ENCODE measurements at places on chromosomes 12 and 14. TPM values are rescaled to one million over a fixed set of nuclear protein-coding genes. Genes with fewer than 3 reads are reported as not detected.

- no peak for DNase-seq
Observed at GRCh38 chr14:101959277-101959676, 5.1 kb upstream of the DYNC1H1 start.

DNA sequence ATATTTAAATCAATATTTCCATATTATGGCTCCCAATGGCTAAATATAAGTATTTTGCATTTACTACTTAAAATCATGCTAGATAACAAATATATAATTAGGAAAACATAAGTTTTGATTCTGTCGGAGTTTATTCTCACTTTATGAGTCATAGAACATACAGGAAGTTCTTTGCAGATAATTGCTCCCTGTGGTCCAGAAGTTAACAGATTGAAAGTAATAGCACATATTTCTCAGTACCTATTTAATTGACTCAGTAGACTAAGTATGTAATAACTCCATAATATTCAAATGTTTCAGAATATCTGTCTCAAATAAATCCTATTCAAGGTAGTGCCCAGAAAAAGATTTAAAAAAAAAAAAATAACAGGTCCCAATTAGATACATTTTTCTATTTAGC lies 806.0 kb upstream of the ATXN7L3B start:
- DNase-seq = peak; percentile 11

- DNase-seq = no peak
Observed at GRCh38 chr12:115259968-115260747, 576.2 kb upstream of the TBX3 start.

GRCh38 chr12:48106681-48107613 lies 1.1 kb upstream of the SENP1 start:
- no peak for DNase-seq

GRCh38 chr12:131897875-131898274 lies 3.5 kb downstream of the ULK1 start:
- no peak for DNase-seq

DNA sequence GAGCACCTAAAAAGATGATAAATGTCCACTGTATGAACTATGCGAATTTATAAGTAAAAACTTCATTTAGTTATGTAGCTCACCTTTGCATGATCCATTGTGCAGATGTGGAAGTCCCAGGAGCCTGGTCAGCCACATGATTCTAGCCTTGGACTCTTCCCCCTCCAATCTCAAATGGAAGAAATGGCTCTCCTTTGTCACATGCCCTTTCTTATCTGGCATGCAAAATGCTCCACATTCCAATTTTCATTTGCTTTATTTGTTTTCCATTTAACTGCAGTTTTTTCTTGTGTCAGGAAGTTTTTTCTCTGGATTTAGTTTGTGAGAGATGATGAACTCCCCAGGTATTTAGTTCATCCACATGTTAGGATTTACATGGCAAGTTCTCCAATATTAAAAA lies 73.8 kb downstream of the DYRK2 start:
- no peak for DNase-seq

DNA sequence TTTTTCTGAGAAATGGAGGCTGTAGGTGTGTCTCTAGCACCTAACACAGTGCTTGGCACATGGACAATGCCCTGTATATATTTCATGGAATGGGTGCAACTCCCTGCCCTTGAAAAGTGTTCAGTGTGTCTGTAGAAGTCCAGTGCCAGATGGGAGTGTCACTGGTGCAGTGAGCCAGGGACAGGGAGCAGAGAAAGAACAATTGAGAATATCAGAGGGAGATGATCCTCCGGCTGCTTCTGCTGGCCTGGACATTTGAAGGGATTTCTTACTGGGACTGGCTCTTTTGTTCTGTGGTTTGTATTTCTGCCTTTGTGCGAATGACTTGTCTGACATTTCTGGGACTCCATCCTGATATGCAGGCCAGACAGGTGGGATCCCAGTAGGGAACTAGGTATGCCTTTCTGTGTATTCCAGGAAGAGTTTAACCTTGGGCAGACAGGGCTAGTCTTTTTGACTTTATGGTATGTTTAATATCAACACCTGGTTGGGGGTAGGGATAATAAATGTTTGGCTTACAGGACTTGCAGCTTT lies 328.0 kb downstream of the NRXN3 start:
- DNase-seq = no peak

- DNase-seq = no peak
Observed at GRCh38 chr12:128815779-128816642, 7.7 kb downstream of the SLC15A4 start.

- no peak for DNase-seq
Observed at GRCh38 chr12:5518584-5519365, 86.9 kb downstream of the NTF3 start.

- DNase-seq = no peak
Observed at GRCh38 chr14:71348817-71349216, 441.6 kb downstream of the PCNX1 start.

DNA sequence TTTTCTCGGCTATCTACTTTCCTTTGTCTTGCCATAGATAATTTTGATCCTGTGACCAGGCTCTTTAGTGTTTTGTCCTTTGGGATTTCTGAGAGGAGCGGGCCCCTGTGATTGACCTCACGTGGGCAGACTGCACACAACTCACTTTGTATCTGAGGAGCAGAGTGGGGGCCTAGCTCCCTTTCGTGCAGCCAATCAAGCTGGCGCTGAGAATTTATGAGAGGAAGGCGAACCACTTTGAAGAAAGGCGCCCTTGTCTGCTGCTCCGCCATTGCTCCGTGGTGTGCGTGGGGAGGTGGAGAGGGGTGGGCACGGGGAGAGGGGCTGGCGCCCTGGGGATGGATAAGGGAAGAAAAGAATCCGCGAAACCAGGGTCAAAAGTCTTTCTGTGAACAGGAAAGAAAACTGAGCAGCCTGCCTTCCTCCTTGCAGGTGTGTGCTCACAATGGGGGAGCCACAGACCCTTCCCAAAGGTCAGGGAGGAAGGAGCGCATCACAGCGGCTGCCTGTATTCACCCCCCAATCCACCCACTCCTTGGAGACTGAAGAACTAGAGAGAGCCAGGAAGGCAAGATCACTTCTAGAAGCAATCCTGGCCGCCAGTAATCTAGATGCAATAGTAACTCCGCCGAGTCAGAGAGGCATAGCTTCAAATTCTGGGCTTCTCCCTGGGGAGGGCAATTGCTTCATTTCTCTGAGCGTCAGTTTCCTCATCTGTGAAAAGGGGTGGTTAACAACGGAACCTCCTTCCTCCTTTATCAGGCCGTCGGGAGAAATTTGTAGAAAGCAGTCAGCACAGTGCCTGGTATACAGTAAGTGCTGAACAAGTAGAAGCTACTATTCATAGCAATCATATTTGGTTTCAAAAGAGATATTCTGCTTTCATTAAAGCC lies 24.9 kb upstream of the MED13L start:
- DNase-seq = no peak

GRCh38 chr12:28268608-28269229 lies 78.5 kb downstream of the CCDC91 start:
- no peak for DNase-seq

- no peak for DNase-seq
Observed at GRCh38 chr12:124213666-124214347, 81.1 kb upstream of the RFLNA start.

DNA sequence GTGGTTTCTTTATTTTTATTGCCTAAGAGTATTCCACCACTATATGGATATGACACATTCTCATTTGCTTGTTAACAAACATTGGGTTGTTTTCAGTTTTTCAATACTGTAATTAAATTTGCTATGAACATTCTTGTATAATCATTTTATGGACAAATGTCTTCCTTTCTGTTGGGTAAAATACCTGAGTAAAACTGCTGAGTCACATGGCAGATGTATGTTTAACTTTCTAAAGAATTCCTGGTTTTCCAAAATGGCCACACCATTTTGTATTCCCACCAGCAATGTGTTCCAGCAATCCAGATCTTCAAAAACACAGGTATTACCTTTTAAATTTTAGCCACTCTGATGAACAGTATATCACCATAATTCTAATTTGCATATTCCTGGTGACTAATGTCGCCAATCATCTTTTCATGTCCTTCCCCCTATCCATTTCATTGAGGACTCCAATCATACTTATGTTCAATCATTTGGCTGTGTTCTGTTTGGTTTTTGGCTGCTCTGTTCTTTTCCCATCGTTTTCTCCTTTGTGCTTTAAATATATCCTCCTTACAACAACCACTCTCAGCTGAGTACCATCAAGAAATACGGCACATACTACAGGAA lies 36.0 kb downstream of the CDK17 start:
- no peak for DNase-seq

DNA sequence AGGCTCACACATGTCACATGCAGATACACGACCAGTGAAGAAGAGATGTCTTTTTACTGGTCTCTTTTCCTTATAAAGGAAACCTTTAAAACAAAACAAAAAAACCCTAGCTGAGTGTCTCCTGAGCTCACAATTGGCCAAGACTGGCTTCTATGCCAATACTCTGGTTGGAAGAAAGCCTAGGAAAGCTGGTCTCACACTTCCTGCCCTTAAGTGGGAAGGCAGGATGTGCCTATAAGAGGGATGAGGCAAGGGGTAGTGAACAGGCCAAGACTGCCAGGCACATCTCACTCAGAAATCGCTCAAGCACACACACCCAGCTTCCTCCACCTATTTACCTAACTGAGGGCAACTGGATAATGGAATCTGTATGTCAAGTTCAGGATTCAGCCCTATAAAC lies 50.0 kb downstream of the SOCS2 start:
- no peak for DNase-seq

- no peak for DNase-seq
Observed at GRCh38 chr14:56183631-56184157, 65.5 kb downstream of the PELI2 start.

- no peak for DNase-seq
Observed at GRCh38 chr12:127770118-127770517, 496.9 kb upstream of the TMEM132C start.

- peak; percentile 16 for DNase-seq
Observed at GRCh38 chr12:50016501-50017475, 8.5 kb downstream of the RACGAP1 start.

- DNase-seq = peak; percentile 41
Observed at GRCh38 chr14:72444701-72445100, 449.2 kb downstream of the DPF3 start.

DNA sequence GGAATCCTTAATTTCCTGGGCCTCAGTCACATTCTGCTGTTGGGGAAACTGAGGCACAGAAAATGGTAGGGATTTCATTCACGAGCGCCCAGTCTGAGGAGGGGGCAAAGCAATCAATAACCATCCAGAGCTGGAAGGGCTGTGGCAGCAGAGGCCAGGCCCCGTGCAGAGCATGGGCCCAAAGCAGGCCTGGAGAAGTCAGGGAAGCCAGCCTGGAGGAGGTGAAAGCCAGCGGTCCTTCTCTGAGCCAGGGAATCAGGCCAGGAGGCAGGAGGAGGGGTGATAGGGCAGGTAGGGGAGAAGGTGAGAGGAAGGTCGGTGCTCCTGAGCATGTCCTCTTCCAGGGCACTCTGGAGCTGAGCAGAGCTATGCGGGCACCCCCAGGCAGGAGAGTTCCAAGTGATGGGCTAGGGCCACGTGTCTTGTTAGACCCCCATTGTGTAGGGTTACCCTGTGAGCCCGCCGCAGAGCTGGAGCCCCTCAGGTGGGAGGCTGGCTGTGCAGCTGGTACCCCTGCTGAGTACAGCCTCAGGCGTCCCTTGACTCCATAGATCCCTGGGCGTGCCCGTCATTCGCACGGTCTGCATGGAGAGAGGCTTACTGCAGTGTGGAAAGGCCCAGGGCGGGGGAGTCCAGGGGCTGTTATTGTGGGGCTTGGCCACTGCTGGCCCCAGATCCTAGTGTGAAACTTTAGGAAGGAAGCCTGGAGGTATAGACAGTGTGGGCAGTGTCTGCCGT lies 4.8 kb downstream of the TNFAIP2 start:
- no peak for DNase-seq

DNA sequence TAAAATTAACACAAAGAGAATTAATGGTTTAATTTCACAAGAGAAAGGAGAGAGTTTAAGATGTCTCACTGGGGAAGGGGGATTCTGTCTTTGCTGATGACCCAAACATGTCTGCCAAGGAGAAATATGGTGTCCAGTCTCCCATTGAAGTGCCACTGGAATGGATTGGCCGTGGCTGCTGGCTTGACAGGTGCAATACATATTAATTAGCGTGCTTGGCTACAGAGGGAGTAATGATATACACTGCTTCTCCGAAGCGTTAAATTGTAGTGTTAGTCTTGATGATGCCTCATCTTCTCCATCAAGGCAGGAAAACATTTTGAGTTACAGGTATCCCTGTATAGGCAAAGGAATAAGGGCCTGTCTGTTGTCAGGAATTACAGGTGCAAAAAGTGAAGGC lies 393.4 kb upstream of the TMPO start:
- DNase-seq = no peak

DNA sequence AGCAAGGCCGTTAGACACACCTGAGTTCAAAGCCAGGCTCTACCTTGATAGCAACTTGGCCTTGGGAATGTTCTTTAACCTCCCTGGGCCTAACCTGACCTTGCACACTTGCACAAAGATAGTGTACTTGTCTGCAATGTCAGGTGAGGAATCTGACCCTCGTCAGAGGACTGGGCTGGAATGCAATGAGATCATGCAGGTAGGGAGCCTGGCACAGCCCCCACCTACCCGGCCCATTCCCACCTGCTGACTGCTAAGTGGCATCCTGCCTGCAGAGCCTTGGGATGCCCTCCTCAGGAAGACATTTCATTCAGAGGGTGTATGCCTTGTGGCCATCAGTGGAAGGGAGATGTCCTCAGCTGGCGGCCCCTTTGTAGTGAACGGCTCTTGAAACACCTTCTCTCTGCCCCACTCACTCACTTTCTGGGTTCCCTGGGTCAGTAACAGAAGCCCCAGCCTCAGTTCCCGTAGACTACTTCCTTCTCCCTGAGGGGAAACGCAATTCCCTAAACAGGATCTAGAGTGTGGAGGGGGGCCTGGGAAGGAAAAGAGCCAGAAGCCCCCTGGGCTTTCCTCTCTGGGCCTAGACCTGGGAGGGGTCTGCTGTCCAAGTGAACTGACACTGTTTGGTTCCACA lies 68.0 kb upstream of the DICER1 start:
- DNase-seq = no peak

- DNase-seq = no peak
Observed at GRCh38 chr12:92229381-92229780, 83.7 kb upstream of the BTG1 start.

Gene PRIMA1
- polyA plus RNA-seq = 0.06 TPM

Gene IFNG-AS1
- not detected for polyA plus RNA-seq

Gene KCNJ8
- polyA plus RNA-seq = not detected

Gene ZDHHC22
- polyA plus RNA-seq = not detected

Gene LRRC74A
- not detected for polyA plus RNA-seq

Gene CARMIL3
- 0.01 TPM for polyA plus RNA-seq

Gene LBHD2
- not detected for polyA plus RNA-seq

Gene ACSS3
- polyA plus RNA-seq = 0.01 TPM

Gene LRRC43
- polyA plus RNA-seq = not detected

Gene PKP2
- polyA plus RNA-seq = 35.8 TPM

Gene TAS2R31
- not detected for polyA plus RNA-seq

Gene RNASE3
- polyA plus RNA-seq = not detected
